ENCODE measurements at places on chromosomes 16 and 17.

DNA sequence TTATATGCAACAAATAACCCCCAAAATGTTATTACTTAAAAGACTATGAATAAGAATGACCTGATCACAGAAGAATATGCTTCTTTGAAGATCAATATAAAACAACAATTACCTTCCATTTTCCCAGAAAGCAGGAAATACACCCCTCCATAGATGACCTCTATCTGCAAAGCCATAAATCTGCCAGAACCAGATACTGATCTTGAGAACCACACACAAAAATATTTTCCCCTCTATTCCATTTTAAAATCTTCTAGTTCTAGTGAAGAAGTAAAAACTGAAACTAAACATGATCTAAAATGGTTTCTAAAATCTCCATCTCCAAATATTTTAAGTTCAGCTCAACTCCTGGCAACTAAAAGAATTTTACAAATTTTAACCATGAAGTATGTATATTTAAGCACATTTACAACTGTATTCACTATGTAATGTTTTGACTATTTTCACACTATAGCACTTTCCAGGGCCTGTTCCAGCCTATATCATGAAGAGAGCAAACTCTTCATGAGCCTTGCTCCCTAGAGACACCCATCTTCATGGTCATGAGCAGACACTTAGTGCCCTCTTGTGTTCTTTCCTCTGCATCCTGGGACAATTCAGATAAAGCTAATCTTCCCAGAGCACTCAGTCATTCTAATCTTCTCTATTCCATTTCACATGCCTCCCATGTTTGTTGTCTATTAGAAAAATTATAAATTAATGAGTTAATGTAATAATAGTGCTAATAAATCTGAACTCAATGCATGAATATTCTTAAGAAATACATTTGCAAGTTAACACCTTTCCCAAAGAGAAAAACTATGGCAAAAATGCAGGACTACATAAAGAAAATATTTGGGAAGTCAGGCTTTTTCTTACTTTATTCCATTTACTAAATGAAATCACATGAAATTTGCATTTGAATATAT is 87.0 kb downstream of the HELZ start:
- peaks cover 28% of the 10 kb centered on the region for H3K36me3 ChIP-seq
- DNase-seq: no peak
- H3K27me3 ChIP-seq: no peaks in the 10 kb centered on the region
- no peak overlapping the region for H3K4me3 ChIP-seq

DNA sequence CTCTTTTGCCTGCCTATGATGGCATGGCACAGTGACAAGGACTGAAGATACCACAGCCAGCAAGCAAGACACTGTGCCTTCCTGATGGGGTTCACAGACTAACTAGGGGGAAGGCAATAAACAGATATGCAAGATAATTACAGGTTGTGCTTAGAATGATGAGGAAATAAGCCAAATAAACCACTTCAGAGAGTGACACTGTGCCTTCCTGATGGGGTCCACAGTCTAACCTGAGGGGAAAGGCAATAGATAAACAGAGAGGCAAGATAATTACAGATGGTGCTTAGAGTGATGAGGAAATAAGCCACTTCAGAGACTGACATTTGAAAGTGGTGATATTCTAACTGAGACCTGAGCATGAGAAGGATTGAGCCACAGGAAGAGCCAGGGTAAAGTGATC is 84.2 kb downstream of the HS3ST2 start:
- no peak for DNase-seq
- peaks cover 36% of the 10 kb centered on the region for H3K27me3 ChIP-seq
- no peaks in the 10 kb centered on the region for H3K4me1 ChIP-seq
- H3K27ac ChIP-seq: no peak overlapping the region
- no peaks in the 10 kb centered on the region for H3K36me3 ChIP-seq
- no peak overlapping the region for H3K4me3 ChIP-seq

DNA sequence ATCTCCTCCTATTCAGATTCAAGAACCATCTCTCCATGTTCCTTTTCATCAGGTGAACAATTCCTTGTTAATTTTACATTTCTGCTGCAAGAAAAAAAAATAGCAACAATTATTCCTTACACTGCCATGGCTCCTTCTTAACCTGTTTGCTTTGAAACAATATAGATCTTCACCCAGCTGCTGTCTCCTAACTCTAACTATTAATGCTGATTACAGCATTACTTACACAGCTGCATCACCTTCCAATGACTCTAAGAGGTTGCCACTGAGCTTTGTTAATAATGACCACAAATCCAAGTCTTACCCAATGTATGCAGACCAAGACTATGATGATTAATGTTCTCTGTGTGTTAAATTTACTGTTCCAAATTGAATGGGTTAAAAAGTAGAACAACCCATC is 541.4 kb downstream of the TOX3 start:
- no peak overlapping the region for H3K27ac ChIP-seq
- no peaks in the 10 kb centered on the region for H3K36me3 ChIP-seq
- H3K4me1 ChIP-seq: no peaks in the 10 kb centered on the region
- H3K27me3 ChIP-seq: peaks cover 4% of the 10 kb centered on the region
- no peak for DNase-seq
- H3K4me3 ChIP-seq: no peak overlapping the region

DNA sequence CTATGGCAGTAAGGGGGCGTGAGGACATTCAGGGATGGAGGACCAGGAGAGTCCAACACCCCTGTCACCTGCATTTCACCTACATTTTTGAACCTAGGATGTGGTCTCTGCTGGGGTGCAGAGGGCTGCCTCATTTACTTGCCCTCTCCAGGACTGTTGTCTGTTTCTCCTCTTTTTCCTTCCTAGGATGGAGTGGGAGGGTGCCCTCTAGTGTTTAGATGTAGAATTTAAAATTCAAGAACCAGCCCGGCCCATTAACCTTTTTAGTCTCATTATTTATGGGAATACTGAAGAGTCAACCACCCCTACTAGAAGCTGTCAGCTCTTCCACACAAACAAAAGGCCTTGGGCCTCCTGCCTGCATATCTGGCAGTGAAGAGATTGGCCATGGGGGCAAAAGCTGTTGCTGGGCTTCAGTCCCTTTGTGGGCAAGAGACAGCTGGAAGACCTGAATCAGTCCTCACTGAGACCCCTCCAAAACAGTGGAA is 2.5 kb upstream of the STARD3 start:
- no peak overlapping the region for H3K4me3 ChIP-seq
- no peak for DNase-seq
- no peaks in the 10 kb centered on the region for H3K36me3 ChIP-seq
- H3K27me3 ChIP-seq: peaks cover 18% of the 10 kb centered on the region

GRCh38 chr16:55543472-55543871 is 23.0 kb upstream of the CAPNS2 start:
- no peak overlapping the region for H3K4me3 ChIP-seq
- H3K27me3 ChIP-seq: no peaks in the 10 kb centered on the region
- no peak for DNase-seq
- no peaks in the 10 kb centered on the region for H3K36me3 ChIP-seq

- peaks cover 3% of the 10 kb centered on the region for H3K36me3 ChIP-seq
- no peak overlapping the region for H3K27ac ChIP-seq
- H3K4me1 ChIP-seq: peaks cover 14% of the 10 kb centered on the region
- no peak overlapping the region for H3K4me3 ChIP-seq
- DNase-seq: no peak
- H3K27me3 ChIP-seq: no peaks in the 10 kb centered on the region
Measured at GRCh38 chr16:84712138-84712671, 12.4 kb downstream of the USP10 start.

DNA sequence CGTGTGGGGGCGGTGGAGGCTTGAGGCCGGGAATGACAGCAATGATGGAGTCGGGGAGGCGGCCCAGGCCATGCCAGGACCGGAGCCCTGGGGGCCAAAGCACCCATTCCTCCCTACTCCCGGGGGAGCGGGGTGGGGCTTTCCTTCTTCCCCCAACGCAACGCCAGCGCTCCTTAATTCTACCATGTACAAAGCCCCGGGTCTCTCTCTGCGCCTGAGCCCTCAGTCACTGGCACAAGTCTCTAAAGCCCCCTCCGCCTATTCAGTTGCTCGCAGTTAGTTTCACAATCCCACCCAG is 245 bp upstream of the RNF227 start:
- peak overlapping the region; percentile 42 for H3K4me3 ChIP-seq
- peaks cover 28% of the 10 kb centered on the region for H3K4me1 ChIP-seq
- no peaks in the 10 kb centered on the region for H3K27me3 ChIP-seq
- peaks cover 10% of the 10 kb centered on the region for H3K36me3 ChIP-seq

- no peak overlapping the region for H3K4me3 ChIP-seq
- no peak for DNase-seq
- no peaks in the 10 kb centered on the region for H3K27me3 ChIP-seq
- peaks cover 9% of the 10 kb centered on the region for H3K36me3 ChIP-seq
- H3K27ac ChIP-seq: peak overlapping the region; percentile 93
- H3K4me1 ChIP-seq: peaks cover 25% of the 10 kb centered on the region
Measured at GRCh38 chr16:87457709-87458423, 35.0 kb downstream of the ZCCHC14 start.

- DNase-seq: no peak
- no peak overlapping the region for H3K27ac ChIP-seq
- H3K36me3 ChIP-seq: no peaks in the 10 kb centered on the region
- no peaks in the 10 kb centered on the region for H3K4me1 ChIP-seq
- H3K27me3 ChIP-seq: peaks cover 32% of the 10 kb centered on the region
Measured at GRCh38 chr17:5555254-5555653, 29.1 kb downstream of the NLRP1 start.

- H3K36me3 ChIP-seq: no peaks in the 10 kb centered on the region
- H3K27ac ChIP-seq: no peak overlapping the region
- H3K4me1 ChIP-seq: peaks cover 6% of the 10 kb centered on the region
- DNase-seq: no peak
Measured at GRCh38 chr17:42031584-42031983, 11.7 kb downstream of the NKIRAS2 start.

GRCh38 chr17:76946111-76946771 is 78.0 kb downstream of the MGAT5B start:
- no peak overlapping the region for H3K4me3 ChIP-seq
- no peaks in the 10 kb centered on the region for H3K36me3 ChIP-seq
- DNase-seq: no peak
- peaks cover 2% of the 10 kb centered on the region for H3K27me3 ChIP-seq
